ENCODE measurements at places on chromosomes 7 and 10.
A peak's percentile ranks its signal among the peaks of the same experiment; 100 is the strongest.

- no peak for DNase-seq
These were observed 212.2 kb downstream of the PCLO start for GRCh38 chr7:82950436-82950835.

- no peak for DNase-seq
These were observed 92.7 kb downstream of the SEMA3D start for GRCh38 chr7:85094046-85094725.

DNA sequence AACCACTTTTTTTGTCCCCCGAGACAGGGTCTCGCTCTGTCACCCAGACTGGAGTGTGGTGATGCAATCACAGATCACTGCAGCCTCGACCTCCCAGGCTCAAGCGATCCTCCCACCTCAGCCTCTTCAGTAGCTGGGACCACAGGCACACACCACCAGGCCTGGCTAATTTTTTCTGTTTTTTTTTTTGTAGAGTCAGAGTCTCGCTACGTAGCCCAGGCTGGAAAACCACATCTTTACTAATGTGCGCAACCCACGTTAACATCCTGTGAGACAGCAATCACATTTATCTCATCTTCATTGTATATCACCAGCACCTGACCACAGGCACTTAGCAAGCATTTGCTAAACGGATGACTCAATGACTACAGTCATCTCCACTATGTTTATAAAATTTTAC lies 77.8 kb upstream of the ATP6V0A4 start:
- peak; percentile 27 for DNase-seq

DNA sequence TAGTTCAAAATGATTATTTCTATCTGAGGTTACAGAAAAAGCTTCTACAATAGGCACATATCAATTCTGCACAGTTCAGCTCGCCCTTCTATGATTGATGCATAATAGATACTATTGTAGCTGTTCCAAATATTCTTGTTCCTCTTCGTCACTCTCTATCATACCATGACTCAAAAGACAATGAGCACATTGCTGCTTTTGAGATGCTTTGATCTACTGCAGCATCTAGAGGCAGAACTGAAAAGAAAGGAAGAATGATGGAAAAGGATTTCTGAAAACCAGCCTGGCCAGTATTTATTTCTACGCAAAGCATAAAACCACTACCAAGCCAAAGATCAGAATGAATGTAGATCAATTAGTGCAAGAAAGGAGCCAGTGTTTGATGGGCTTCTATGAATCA lies 59.3 kb upstream of the PLXDC2 start:
- DNase-seq, result no peak

DNA sequence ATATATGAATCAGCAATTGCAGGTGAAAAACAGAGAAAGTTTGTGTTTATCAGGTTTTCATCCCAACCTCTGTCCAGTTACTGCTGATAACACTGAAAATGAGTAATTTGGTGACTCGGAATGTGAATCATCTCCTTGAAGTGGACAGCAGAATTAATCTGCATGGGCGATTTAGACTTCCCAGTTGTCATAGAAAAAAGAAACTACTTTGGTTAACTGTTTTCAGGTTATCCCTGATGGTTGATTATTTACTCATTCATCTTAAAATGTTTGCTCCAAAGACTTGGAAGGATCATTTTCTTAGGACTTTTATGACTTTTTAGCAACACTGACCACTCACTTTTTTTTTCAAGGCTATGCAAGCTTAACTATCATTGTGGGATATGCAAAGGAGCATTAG lies 504.1 kb upstream of the ANKRD30A start:
- DNase-seq, result no peak

DNA sequence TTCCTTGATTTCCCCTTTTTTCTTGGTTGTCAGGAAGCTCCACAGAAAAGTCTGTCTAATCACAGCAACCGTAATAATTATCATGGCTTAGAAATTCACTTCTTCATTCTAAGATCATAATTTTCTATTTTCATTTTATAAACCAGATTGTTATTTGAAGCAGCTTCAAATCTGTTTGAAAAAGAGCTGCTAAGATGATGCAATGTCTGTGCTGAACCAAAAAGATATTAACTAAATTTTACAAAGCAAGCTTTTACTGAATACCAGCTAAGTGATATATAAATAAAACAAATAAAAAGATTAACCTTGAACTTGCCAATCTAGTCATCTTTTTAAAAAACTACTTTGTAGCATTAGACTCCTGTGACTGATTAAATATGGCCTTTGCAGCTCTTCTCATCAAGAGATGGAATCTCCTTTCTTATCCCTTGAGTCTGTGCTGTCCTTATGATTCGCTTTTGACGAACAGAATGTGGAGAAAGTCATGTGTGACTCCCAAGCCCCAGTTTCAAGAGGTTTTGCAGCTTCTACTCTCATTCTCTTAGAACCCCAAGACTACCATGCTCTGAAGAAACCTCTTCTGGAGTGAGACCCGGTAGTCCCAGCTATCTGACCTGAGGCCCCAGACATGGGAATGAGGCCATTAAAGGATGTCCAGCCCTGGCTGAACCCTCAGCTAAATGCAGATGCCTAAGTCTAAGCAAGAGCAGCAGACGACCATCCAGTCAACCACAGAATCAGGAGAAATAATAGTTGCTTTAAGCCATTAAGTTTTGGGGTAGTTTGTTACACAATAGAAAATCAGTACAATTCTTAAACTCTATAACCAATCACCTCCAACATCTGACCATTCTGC lies 14.4 kb downstream of the NAMPT start:
- no peak for DNase-seq

DNA sequence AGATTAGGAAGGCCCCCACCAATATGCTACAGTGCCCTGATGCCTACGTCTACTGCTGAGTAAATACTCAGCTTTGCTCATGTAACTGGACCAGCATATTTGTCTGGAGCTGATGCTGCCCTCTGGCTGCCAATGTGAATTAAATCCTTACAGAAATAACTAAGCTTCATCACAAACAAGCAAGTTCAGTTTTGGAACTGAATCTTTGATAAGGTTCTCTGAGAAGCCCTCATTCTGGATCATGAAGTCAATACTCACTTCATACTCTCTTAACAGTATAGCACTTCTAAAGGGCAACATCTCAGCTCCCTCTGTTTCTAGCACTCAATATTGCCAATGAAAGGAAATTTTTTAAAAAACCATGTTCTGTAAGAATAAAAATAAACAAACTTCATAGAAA lies 246.7 kb downstream of the ETV1 start:
- DNase-seq, result no peak
